NCI-H510A (cell line): ENCODE measurements at places on chromosomes 2 and 18.

GRCh38 chr2:224838335-224838734, 122.2 kb upstream of the CCDC195 start:
- DNase-seq = no peak

DNA sequence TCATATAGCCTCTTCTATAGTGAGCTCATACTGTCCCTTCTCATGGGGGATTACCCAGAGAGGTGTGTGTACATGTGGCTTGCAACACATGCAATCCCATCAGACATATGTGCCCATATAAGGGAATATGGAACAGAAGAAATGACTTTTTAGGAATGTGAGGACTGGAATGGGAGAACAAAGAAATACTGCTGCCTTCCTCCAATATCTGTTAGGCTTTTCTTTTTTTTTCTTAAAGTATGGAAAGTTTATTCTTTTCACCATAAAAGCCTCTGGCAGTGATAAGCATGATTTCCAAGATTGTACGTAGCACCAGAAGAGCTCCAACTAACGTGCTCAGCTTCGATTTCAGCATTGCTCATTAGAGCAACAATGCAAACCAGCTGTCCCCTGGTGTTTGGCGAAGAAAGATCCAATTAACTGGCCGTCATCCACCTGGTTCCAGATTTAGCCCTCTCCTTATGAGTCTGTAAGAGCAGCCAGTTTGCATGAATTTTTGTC, 113.6 kb downstream of the ADCYAP1 start:
- no peak for DNase-seq

- no peak for DNase-seq
These were observed 437.6 kb downstream of the ZEB2 start for GRCh38 chr2:144082327-144082726.

DNA sequence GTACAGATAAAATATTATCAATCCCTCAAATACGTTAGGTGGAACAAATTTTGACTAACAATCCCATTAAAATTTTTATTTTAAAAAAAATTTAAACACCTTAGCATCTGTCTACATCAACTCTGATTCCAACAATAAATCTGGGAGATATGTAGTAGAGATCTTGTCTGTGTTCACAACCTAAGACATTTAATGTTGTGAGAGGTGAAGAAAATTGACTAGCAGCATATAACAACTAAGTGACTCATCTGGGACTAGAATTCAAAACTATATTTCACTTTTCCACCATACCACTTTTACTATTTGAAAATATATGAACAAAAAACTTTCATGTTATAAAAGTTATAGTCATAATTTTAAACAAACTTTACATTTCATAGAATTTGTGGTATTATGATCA, 97.9 kb downstream of the ATAD2B start:
- no peak for DNase-seq

- peak; percentile 54 for DNase-seq
These were observed at the start of gene ANXA4 for GRCh38 chr2:69741575-69742321. Gene ANXA4, plus strand, starts transcription at chr2:69742134. Its CDS starts 39,432 bp downstream, at chr2:69781566.

- DNase-seq = no peak
These were observed 33.7 kb downstream of the ABI2 start for GRCh38 chr2:203361922-203362321.

DNA sequence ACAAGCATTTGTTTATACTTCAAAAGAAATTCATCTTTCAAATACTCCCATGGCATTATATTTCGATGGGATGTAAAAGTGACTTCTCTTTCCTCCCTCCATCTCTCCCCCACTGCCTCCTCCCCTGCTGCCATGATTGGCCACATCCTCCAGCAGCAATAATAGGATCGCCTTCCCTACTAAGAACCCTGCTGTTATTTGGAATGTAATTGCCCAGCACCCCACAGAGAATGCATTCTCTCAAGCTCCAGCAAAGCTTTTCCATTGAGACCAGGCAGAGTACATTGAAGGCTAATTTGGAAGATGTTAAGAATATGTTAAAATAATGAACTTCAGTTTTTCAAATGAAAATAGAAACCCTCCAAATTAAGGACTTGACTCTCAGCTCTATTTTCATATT, 375.4 kb upstream of the ACVR2A start:
- no peak for DNase-seq

DNA sequence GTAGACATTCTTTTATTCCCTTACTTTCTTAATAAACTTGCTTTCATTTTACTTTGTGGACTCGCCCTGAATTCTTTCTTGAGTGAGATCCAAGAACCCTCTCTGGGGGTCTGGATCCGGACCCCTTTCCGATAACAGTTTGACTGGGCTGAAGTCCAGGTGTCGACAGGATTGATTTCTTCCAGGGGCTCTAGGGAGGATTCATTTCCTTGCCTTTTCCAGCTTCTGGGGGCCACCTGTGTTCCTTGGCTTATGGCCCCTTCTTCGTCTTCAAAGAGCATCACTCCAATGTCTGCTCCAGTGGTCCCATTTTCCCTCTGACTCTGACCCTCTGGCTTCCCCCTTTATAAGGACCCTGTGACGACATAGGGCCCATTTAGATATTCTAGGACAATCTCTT, 67.5 kb downstream of the COPS8 start:
- DNase-seq = no peak

- no peak for DNase-seq
These were observed 68.9 kb downstream of the CERS6 start for GRCh38 chr2:168525020-168525419.

GRCh38 chr2:14420851-14421250, 211.7 kb upstream of the LRATD1 start:
- DNase-seq = no peak

DNA sequence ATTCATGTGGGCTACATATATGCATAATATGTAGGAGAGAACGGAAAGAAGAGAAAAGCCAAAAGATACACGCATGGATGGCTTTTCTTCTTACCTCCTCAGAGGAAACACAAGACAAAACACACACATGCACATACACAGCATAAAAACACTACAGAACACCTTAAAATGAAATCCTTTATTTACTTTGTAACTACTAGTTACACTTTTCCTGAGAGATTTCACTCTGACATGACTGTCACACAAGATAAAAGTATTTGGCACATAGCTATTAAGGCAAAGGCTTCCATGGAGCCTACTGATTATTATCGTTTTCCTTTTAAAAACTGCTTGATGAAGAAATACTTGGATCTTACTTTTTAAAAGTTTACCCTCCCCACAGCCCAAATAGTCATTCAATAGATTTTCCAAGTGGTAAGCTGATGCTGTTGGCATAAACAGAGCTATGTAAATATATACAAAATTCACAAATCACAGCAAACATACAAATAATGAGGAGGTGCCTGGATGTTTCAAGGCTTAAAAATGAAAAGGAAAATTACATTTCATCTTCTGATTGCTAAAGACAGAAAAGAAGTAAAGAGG, 8.6 kb downstream of the ZEB2 start:
- DNase-seq = no peak

- DNase-seq = peak; percentile 62
These were observed 38.1 kb upstream of the ARHGEF4 start for GRCh38 chr2:130798472-130799218.

- DNase-seq = no peak
These were observed 484 bp downstream of the APCDD1 start for GRCh38 chr18:10454681-10455557.

DNA sequence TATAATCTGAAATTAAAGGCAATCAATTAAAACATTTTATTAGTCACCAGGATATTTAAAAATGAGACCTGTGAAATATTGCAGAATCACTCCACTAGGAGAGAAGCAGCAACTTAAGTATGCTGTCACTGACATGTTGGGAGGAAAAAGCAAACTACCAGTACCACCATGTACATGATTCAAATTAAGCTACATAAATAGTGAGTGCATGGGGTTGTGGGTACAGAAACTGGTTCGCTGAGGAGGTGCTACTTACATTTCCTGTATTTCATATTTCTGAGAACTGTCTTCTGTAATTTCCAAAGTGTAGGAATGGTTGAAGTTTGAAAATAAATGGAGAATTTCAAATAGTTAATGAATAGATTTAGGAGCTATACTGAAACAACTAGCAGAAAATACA, 7.9 kb upstream of the NR4A2 start:
- DNase-seq = no peak

DNA sequence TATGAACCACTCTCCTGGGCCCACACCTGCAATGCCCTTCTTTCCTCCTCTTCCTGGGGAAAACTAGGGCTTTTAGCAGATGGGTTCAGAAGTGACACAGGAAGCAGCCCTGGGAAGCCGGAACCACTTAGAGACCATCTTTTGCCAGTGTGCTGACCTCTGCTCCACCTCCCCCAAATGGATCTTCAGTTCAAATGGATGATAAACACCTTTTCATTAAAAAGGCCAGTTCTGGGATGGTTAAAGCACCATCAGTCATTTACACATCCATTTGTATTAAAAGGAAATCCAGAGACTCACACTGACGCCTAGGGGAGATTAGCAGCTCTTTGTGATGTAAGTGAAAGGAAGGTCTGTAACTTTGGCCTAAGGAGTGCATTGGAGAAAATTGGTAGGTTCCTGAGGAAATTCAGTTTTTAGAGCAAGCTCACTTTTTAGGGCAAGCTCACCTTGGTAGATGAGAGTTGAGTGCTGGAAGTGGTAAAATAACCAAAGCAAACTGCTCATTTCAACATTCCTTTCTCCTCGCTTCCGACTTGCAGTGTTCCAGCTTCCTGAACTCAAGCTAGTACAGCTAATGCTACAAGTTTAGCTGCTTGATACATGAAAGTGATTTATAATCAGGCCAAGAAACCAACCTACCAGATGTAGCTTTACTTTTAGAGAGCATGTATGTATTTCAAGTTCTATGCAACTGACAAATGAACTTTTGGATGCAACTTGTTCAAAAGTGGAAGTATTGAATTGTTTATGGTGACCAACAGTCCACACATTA, 47.7 kb downstream of the ACTR2 start:
- no peak for DNase-seq

GRCh38 chr2:112881217-112881985, 29.6 kb upstream of the IL37 start:
- no peak for DNase-seq

DNA sequence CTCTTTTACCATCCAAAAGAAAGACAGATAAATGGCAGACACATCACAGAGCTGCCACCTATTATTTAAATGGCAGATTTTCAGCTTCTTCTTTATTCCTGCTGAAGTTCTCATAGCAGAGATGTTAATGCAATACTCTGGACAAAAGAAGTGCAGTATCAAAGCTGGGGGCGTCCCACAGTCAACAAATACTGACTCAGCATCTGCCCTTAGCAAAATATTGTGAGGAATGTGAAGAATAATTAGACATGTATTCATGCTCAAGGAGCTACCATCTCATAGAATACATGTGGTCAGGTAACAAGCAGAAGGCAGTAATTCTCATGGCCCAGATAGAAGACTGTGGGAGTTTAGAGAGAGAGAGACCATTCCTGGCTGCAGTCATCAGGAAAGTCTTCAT, 108.0 kb upstream of the TANK start:
- DNase-seq = no peak

GRCh38 chr2:170845343-170845742, 28.7 kb downstream of the GAD1 start:
- no peak for DNase-seq

DNA sequence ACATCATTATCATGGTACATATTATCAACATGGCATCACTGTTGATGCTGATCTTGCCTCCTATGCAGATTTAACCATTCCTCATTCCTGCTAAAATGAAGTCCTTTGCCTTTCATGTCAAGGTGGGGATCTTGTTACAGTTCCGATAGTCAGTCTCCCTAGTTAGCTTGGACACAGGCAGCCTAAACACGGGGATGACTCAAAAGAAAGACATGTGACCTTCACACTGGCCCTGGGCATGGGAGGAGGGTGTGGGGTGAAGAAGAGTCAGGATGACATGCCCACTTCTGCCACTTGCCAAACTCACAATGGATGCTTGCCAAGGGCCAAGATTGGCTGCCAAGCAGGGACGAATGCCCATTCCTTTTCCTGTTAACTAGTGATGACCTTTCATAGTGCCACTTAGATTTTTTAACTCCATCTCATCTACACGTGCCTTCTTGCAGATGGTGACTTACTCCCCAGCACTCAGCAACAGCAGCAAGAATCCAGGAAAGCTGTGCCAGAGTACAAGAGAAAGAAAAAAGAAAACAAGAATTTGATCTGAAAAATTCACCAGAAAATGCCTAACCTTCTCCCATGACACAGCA, 13.9 kb upstream of the SLC1A4 start:
- DNase-seq = no peak

GRCh38 chr2:198448789-198449188, 644.4 kb downstream of the PLCL1 start:
- DNase-seq = no peak

DNA sequence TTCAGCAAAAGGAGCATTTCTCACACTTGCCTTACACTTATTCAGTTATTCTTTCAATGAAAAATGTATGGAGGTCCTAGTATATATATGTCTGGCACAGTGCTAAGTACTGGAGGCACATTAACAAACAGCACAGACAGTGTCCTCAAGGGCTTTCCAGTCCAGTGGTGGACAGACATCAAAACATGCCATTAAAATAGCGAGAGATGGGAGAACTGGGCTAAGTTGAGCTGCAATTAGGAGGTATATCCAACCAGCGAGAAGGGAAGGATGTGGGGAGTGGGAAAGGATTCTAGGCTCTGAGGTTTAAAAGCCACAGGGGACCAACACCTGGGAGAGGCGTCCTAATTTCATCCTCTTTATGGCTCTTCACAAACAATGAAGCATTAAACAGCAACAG, 127.5 kb upstream of the TTC39C start:
- DNase-seq = no peak

GRCh38 chr2:63121055-63121834, 70.6 kb downstream of the OTX1 start:
- no peak for DNase-seq

- DNase-seq = no peak
These were observed 275 bp downstream of the HOXD8 start for GRCh38 chr2:176129813-176130146.

DNA sequence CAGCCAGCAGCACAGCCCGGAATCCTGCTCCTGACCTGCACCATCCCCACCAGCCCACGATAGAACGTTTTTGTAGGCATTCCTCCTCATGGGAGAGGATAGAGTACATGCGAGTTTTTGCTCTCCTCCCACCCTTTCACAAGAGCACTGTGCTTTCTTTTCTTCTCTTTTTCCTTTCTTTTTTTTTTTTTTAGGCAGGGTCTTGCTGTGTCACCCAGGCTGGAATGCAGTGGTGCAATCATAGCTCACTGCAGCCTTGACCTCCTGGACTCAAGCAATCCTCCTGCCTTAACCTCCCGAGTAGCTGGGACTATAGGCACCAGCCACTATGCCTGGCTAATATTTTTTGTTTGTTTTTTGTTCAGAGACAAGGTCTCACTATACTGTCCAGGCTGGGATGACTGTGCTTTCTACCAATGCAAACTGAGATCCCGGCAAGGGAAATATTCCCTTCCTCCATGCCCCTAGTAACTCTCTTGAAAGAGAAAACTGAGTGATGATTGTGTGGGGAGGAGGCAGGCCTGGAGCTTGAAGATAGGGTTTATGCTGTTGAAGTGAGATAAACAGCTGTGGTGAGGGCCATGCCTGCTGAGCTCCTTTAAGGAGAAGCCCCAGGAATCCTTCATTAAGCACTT, 82.6 kb upstream of the TXNDC2 start:
- no peak for DNase-seq

GRCh38 chr2:211513446-211513845, 957.0 kb downstream of the CPS1 start:
- no peak for DNase-seq
